ENCODE measurements at places on chromosomes 13 and 19. TPM values are rescaled to one million over a fixed set of nuclear protein-coding genes. Genes with fewer than 3 reads are reported as not detected.

DACH1 gene
- total RNA-seq: 1.7 TPM

DNA sequence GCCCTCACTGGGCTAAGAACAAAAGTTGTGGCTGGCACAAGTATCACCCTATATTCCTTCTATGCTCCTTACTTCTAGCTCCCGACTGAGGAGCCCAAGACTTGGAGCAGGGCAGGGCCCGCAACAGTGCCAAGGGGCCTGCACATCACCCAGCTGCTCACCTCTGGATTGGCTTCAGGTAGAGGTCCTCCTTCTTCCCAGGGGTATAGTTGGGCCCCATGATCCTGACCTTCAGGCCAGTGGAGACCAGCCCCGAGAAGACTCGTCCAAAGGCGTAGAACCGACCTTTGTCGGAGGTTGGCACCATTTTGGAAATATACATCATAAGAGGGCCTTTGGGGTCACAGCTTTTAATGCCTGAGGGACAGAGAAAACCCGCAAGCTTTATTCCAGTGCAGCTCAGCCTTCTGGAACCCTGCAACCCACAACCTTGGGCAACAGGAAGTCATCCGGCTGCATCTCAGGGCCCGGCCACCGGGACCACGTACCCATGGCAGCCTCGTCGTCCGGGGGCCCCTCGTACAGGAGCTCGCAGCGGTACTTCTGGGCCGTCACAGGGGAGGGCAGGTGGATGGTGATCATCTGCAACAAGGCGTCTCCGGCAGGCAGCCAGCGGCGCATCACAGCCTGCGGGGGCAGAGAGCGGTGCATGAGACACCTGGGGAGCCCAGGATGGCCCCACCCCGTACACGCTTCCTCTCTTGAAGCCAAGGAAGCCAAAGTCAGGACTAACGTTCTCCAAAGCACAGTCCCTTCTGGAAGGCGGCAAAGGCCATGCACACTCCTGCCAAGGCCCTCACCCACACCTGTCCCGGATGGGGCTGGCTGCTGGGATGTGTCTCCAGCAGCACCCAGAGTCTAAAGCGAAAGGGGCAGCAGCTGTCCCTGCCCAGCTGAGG lies 4.7 kb downstream of the EEF2 start:
- peak; percentile 64 for DNase-seq

DNA sequence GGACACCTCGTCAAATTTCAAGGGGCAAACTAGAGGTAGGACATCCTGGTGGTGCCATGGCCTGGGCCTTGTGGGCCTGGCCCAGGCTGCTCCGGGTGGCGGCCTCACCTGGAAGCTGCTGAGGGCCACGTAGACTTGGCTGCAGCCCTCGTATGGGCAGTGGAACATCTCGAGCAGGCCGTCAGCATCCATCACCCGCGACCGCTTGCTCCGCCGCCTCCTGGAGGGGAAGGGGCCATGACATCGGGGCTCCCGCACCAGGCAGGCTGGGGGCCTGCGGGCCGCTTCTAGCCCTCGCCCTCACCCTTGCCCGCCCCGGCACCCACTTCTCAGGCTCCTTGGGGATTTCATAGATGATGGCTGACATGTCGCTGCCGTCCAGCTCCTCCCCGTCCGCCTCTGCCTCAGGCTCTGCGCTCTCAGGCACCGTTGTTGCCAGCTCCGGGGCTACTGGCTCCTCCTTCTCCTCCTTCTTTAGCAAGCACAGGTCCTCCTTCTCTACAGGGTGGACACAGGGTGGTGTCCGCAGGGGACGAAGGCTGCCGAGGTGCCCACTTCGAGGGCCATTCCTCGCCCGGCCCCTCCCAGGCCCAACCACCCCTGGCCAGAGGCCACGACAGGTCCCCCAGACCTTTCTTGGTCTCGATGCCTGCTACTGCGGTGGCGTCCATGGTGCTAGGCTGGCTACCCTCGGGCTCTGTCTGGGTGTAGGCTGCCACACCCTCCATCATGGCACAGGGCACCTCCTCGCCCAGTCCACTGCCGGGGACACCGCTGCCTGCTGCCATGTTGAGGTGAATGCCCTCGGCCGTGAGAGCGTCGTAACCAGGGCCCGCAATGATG lies 6.0 kb upstream of the ELAVL3 start:
- no peak for DNase-seq

GRCh38 chr13:77583581-77583980 lies 48.1 kb downstream of the SCEL start:
- no peak for DNase-seq

GRCh38 chr13:101486708-101487437 lies 34.4 kb downstream of the ITGBL1 start:
- DNase-seq: no peak
